ENCODE measurements at places on chromosomes 7 and 10. TPM values are rescaled to one million over a fixed set of nuclear protein-coding genes. Genes with fewer than 3 reads are reported as not detected.

The CCDC172 gene
- total RNA-seq, result not detected

The PSD gene
- 2.0 TPM for total RNA-seq

The HOXA11 gene
- total RNA-seq, result not detected

The MBL2 gene
- total RNA-seq, result not detected

The CLRN3 gene
- total RNA-seq, result not detected

The SYPL1 gene
- total RNA-seq, result 19.0 TPM

The BTBD16 gene
- not detected for total RNA-seq

The ZNF503 gene
- 0.83 TPM for total RNA-seq

The GBX1 gene
- total RNA-seq, result not detected

The CHCHD3 gene
- 122 TPM for total RNA-seq

The H2BK1 gene
- not detected for total RNA-seq

- peak; percentile 67 for DNase-seq
These were observed 19.5 kb upstream of the ITGB8 start for GRCh38 chr7:20310963-20311742.

DNA sequence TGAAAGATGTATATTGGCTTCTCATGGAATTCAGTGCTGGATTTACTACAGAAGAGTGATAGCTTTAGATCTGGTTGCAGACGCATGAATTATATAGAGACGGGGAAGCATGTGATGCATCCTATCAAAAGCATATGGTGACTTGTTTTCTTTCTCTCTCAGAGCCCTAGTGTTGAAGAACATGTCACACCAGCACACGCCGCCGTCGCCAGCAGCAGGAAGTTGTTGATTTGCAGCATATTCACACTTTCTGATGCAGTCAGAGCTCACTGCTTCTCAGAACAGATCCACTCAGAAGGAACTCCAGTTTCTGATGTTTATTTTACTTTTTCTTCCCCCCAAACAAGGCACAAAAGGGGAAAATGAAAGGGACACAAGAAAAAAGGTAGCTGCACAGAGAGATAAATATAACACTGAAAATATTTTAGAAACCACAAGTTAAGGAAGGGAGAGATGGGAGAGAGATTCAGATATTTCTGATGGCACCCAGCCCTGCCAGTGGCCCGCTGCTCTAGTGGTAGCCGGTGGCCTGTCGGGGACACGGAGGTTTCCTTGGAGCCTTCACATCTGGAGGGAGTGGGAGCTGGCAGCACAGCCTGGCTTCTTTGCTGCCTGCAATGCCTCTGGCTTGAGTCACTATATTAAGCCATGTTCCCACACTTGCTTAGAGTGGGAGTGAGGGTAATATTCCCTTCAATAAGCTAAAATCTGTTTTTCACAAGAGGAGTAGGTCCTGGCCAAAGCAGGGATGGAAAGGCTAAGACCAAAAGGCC is 123.2 kb downstream of the NRP1 start:
- peak; percentile 92 for DNase-seq

DNA sequence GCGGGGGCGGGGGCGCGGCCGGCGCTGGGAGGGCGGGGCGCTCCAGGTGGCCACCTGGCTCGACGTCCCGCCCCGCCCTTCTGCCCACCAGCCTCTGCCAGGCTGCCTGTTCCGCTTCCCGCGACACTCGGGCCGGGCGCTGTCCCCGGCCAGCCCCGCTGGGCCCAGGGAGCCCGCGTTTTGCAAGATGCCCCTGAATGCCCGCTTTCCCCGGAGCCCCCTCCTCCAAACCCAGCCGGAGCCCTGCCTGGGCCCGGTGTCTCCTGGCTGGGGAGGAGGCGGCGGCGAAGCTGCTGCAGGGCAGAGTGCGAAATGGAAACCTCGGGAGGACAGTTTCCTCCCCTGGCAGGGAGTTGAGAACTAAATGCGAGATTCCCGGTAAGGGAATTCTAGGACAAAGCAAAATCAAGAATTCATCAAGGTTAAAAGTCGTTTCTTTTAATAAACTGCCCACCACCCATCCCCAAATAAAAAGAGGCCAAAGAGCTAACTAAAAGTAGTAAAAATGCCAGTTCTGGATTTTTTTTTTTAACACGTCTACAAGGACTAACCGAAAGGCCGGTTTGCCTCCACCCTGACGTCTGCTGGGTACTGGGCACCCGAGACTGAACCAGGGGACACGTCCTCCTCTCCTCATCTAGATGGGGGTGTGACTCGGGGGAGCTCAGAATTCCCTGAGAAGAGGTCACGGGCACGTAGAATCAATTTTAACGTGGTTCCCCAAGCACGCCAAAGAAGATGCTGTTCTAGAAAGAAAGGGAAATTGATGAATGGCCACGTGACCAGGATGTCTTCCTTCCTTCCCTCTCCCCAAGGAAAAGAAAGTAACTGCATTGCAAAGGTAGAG is 200.4 kb upstream of the NFE2L3 start:
- no peak for DNase-seq

GRCh38 chr7:157150882-157151281 is 12.2 kb downstream of the UBE3C start:
- DNase-seq, result peak; percentile 41

- no peak for DNase-seq
These were observed 27.1 kb upstream of the SAR1A start for GRCh38 chr10:70197235-70197945.

DNA sequence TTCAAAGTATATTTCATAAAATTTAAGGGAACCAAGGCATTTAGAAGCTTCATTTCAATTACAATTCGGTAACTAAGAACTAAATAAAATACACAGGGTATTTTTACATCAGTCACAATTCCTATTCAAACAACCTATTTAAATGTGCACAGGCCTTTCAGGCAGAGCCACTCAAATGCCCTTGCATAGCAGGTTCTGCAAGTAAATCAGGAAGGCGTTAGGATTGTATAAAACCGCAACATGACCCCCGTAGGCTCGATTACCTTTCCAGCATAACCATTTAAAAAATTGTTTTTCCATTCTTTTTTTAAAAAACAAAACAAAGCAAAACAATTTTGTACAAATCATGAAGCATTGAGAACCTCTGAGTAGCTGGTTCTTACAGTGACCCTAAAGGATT is 289.9 kb upstream of the SP8 start:
- DNase-seq, result no peak

DNA sequence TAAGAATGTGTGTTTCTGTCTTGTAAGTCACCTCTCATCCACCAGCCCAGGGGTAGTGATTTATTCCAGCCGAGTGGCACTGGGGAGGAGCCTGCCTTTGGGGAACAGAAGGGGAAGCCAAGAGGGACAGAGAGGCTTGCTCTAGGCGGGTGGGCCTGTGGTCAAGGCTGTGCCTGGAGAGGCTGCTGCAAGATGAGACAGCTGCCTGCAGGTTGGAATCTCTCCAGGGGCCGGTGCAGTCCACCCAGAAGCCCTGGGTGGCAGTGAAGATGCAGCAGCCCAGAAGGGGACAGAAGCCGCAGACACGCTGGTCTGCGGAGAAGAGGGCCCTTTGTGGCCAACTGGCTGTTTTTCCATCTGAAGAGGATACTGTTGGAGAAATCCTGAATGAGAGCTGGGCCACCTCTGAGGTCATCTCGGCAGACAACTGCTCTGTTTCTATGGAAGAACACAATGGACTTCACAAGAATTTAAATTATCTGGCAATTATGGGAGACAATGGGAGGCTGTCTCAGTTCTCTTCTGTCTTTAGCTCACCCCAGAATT is 175.7 kb downstream of the GFRA1 start:
- no peak for DNase-seq

DNA sequence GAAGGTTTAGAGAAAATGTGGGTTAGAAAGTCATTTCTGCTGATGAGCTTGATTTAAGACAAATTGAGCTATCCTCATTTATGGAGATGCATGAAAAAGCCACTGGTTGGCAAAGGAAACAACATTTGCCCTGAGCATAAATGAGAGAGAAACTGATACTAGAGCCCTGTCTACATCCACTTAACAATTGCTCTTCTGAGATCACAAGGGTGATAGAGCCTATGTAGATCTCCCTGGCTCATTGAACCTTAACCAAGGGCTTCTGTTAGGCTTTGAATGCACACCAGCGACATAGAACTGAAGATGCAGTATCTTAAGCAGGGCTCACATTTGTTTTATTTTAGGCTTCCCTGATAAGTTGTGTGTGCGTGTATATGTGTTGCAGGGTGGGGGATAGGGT is 35.0 kb downstream of the GPR141 start:
- DNase-seq, result no peak

DNA sequence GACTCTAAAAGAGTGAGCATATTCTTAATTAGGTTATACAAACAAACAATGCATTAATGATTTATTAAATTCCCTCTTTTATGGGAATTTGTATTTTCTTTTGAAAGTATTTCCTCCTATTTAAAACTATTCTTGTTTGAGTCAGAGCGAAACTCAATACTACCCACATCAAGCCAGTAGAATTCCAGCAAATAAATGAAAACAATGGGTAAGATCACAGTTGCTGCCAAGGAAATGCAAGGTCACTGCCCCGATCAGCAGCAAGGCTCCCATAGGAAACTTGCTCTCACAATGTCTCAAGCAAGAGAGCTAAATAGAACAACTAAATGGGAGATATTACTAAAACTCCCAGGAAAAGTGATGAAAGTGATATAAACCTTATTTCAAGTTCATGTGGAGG is 206.3 kb downstream of the THSD7A start:
- DNase-seq, result no peak

DNA sequence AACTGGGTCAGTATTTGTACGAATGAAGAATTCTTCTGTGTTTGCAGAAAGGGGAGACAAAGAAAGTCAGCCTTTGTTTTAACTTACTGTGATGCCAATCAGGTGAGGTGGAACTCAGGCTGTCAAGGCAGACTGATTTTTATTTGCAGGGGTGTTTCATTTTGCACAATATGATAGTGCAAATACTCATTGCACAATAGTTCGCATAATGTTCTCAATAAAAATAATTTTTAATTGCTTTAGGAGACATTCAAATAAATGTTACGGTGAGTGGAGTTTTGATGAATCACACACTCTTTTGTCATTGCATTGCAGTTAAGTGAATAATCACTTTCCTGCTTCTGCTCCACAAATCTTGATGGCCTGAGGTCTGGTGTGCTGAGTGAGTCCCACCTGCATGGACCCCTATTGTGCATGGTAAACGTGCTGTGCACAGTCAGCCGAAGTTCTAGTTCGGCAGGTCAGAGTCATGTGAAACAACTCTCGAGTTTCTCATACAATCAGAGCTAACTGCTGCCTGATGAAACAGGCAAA is 141.3 kb upstream of the FZD8 start:
- peak; percentile 31 for DNase-seq

DNA sequence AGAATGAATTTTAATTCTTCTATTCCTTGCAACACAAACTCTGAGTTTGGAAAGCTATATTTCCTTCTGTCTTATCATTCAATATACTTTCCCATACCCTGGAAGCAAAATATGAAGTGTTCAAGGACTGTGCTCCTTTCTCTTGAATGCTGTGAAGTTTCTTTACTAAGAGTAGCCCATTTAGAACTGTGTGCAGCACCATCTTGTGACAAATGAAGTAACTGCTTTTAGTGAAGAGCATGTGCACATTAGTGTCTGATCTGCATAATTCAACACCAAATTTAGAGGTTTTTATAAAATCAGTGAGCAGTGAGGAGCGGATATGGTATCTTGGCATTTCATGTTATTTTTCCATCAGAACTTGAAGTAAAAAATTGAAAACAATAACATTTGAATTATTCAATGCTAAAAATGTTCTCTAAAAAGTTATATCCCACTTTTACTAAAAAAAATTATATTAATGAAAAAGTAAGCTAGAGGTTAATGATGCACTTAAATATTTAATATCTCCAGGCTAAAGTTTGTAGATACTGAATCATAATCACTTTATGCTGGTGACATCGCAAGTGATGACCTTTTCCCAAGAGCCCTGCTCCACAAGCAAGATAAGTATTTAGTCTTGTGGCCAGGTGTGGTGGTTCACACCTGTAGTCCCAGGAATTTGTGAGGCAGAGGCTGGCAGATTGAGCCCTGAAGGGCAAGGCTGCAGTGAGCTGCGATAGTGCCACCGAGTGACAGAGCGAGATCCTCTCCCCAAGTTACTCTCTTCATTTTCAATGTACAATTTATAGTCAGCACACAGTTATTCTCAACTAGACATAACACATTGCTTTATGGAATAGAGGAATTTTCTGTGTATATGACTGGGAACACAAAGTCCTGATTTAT is 108.8 kb upstream of the PCLO start:
- DNase-seq, result peak; percentile 19

- DNase-seq, result no peak
These were observed 17.9 kb downstream of the FGL2 start for GRCh38 chr7:77181734-77182133.

- DNase-seq, result no peak
These were observed 58.1 kb downstream of the CSGALNACT2 start for GRCh38 chr10:43196131-43196980.

GRCh38 chr7:43677864-43678263 is 51.5 kb downstream of the COA1 start:
- DNase-seq, result no peak

DNA sequence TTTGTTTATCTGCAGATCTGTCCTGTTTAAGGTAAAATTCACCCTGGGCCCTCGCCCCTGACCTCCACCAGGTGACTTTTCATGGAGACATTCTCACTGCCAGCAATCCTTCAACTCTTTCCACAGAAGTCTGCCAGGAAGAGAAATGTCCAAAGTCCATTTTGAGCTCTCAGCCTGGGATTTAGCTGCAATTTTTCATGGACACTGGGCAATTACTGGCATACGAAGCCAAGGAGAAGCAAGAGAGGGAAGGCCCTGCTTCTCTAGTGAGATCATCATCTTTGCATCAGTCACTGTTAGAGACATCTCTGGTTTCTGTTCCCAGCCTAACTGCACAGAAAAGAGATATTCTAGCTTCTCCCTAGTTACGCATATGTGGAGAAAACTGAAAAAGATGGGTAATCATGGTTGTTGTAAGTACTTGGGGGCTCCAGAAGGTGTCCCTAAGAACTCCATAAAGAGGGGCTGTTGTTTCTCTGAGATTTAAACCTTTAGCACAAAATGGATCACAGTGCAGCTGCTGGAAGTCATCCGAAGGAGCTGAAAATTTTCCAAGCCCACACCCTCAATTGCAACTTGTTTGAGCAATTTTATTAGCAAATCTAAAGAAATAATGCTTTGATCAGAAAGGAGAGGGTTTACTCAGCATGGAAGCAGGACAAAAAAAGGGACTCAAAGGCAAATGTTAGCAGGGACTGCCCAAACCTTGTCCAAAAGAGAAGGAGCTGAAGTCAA is 168.9 kb downstream of the SNX10 start:
- no peak for DNase-seq

DNA sequence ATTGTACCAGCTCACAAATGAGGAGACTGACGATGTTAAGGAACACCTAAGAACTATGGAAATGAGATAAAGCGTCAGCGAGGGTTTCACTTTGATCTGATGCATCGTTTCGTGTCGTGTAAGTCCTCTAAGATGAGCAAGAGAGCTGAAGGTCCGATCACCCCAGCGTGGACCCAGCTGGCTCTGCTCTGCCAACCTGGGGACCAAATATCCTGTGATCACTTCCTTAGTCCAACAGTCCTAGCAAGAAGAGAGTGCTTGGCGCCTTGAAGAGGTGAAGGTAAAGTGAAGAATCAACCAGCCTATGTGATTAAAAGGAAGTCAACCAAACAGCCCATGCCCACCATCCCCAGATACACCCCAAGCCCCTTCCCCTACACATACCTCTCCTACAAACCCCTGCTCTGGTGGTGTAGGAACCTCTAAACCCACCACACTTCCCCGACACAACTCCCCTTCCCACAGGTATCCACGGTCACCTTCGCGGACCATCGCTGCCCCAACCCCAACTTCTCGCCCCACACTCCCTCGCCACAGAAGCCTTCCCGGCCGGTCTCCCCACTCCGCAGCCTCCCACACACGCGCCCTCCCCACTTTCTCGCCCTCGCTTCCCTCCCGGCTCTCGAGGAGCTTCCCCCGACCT is 722 bp downstream of the UPF2 start:
- DNase-seq, result peak; percentile 18
